ENCODE measurements at places on chromosomes 3 and 15.

DNA sequence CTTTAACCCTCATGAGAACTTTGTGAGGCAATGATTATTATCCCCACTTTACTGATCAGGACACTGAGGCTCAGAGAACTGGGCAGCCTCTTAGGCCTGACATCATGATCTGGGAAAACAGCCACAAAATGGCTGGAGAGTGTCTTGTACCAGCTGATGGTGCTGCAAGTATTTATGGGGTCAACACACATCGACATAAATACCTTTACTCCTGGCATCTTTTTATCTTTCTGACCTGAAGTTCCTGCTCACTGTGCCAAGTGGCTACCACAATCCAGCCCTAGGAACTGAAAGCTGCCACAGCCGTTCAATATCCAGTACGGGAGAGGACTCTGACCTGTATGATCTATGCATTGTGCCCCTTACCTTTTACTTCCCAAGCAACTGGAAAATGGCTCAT, 29.2 kb upstream of the MUC13 start:
- no peak for DNase-seq

- DNase-seq: peak; percentile 34
Measured at GRCh38 chr3:51538115-51538458, 432 bp upstream of the RAD54L2 start.

GRCh38 chr3:36867810-36868209, 77.0 kb downstream of the TRANK1 start:
- no peak for DNase-seq

- no peak for DNase-seq
Measured at GRCh38 chr3:155387571-155387970, 94.1 kb upstream of the STRIT1 start.

GRCh38 chr15:60021589-60022378, 17.7 kb downstream of the FOXB1 start:
- DNase-seq: no peak

- DNase-seq: no peak
Measured at GRCh38 chr3:141355242-141355641, 13.1 kb upstream of the ZBTB38 start.

DNA sequence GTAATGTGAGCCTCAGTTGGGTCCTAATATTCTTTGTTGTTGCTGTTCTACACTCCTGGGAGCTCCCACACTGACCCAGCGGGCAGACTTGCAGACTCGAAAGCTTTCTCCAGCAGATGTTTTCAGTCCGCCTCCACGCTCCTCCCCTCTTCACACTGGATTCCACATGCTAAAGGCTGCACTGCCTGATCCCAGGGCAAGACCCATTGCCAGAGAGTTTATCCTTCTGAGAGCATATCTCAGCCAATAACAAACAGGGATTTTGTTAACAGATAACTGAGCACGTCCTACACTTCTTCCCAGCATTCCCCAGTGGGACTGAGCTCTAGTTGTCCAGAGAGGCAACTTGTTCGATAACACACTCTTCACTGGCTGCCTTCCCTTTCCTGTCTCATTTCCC, 8.0 kb upstream of the COL6A6 start:
- DNase-seq: no peak

DNA sequence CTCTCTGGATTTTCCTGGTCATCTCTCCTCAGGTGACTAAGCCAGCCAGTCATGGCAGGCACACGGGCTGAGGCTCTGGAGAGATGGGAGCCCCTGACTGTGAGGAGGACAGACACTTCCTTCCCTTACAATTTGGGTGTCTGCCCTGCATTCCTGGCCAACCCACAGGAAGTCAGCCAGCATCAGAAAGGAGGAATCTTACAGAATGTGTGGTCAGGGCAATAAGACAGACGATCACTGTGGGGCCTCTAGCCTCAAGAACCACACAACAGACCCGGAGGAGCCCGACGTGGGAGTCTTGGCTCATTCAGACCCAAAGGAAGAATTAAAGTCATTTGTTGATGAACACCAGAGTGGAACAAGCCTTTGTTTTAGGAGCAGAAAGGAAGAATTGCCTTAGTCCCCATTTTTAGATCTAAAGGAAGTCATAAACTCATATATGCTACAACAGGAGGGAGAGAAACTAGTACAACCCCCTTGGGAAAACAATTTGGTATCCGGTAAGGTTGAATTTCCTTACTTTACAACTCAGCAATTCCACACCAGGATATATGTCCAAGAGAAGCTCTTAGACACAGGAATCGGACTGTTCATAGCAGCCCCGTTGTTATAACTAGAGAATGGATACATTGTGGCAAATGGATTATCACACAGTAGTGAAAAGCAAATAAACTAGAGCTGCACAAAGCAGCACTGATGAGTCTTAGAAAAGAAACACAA, 62.2 kb downstream of the ABTB1 start:
- DNase-seq: no peak

DNA sequence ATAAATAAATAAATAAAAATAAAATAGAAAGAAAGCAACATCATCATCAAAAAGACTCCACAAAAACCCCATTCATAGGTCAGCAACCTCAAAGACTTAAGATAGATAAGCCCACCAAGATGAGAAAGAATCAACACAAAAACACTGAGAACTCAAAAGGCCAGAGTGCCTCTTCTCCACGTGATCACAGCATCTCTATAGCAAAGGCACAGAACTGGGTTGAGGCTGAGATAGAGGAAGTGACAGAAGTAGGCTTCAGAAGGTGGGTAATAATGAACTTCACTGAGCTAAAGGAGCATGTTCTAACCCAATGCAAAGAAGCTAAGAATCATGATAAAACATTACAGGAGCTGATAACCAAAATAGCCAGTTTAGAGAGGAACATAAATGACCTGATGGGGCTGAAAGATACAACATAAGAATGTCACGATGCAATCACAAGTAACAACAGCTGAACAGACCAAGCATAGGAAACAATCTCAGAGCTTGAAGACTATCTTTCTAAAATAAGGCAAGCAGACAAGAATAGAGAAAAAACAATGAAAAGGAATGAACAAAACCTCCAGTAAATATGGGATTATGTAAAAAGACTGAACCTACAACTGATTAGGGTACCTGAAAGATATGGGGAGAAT, 26.4 kb downstream of the GNB5 start:
- DNase-seq: no peak

DNA sequence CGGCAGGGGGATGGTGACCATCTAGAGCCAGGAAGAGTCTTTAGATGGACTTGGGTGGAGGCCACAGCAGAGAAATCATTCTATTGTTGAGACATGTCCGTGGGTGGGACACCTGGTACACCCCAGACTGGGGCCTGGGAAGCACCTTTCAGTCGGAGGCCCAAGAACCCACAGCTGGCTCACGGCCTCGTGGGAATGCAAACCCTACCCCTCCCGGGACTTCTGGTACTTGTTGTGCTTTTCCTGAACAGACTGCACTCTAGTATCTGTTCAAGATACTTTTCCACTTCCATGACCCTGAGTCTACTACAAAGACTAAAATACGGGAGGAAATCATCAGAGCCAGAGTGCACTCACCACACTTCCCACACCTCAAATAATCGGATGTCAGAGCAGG, 60.7 kb downstream of the BDH1 start:
- DNase-seq: no peak

Measured in NCI-H187 (cell line).